ENCODE measurements at places on chromosomes 2 and 18. TPM values are rescaled to one million over a fixed set of nuclear protein-coding genes. Genes with fewer than 3 reads are reported as not detected.

GRCh38 chr2:80437959-80438358 lies 133.4 kb upstream of the LRRTM1 start:
- DNase-seq = no peak
- no peaks in the 10 kb centered on the region for H3K36me3 ChIP-seq
- H3K4me3 ChIP-seq = no peak overlapping the region
- H3K4me1 ChIP-seq = peaks cover 12% of the 10 kb centered on the region
- no peak overlapping the region for H3K27ac ChIP-seq

DNA sequence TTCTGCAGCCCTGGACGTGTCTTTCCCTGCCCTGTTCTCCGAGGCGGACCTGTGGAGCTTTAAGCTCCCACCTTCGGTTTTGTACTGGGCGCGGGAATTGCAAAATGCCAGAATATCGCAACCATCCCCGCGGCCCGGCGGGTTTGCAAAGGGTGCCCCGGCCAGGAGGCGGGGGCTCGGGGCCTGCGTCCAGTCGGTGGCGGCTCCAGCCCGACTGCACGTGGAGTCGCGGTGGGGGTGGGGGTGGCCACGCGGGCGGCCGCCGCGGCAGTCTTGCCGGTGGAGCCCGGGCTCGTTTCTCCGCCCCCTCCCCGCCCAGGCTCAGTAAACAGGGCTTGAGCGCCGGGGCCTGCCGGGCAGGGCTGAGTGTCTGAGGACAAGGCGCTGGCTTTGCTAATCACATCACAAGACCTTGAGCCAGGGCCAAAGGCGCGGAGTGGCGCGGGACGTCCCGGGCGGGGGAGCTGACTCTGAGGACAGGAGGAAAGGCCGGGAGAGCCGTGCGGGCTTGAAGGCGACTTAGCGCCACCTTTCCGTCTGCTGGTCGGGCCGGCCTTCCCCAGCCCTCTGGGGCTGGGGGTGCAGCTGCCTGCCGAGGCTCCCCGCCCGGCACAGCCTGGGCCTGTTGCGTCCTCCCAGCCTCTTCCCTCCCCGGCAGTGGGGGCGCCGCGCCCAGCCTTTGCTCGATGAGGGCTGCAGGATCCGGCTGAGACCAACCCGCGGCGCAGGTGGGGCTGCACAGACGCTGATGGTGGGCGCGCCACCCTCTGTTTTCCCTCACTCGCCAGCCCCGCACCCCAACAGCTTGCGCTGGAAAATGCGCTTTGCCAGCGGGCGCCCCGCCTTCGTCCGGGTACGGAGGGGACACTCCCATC lies 786 bp upstream of the ZFP36L2 start:
- H3K36me3 ChIP-seq = peaks cover 11% of the 10 kb centered on the region
- H3K27me3 ChIP-seq = no peaks in the 10 kb centered on the region
- peak overlapping the region; percentile 84 for H3K4me3 ChIP-seq
- peak overlapping the region; percentile 94 for H3K27ac ChIP-seq
- H3K4me1 ChIP-seq = peaks cover 47% of the 10 kb centered on the region

DNA sequence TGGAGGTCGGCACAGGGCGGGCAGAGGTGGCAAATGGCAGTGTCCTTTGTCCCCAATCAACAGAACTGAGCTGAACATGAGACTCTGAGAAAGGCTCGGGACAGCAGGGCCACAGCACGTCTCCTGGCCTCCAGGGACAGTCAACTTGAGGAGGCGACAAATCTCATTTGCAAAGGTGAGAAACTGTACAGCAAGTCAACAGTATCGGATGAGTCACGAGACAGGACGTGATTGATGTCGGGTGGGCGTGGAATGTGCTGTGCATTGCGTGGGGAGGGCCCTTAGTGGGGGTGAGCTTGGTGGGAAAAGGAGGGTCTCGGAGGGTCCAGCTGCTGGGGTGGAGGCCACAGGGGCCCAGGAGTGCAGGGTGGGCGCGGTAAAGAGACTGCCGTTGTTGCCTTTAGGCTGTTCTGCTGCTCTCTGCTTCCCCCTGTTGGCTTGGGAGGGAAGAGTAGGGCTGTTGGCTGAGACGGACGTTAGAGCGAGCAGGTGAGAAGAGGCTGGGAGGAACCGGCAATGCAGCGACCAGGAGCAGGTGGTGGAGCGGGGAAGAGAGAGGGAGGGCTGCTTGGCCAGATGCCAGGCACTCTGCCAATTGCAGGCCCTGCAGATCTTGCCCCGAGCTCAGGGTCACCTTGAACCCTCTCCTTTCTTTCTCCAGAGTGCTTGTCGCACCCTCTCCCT lies 164.3 kb downstream of the BCL2 start:
- H3K4me1 ChIP-seq = peaks cover 5% of the 10 kb centered on the region
- no peaks in the 10 kb centered on the region for H3K36me3 ChIP-seq
- no peak overlapping the region for H3K27ac ChIP-seq
- no peak overlapping the region for H3K4me3 ChIP-seq

DNA sequence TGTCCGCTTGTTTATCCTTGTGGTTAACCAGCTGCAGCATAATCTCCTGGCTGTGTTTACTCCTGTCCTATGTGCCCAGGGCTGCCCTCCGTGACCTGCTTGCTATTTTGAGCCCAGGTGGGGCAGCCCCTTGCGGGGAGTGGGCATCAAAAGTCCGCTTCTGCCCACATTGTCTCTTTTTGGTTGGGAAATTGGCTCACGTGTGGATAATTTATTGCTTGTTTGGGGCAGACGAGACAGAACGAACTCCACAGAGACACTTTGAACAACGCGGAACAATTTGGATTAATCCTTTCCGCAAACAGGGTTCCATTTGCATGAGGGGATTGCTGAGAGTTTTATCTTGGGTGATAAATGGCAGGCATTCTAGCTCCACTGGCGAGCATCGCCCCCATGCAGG lies 8.1 kb upstream of the CXCR4 start:
- no peaks in the 10 kb centered on the region for H3K27me3 ChIP-seq
- peaks cover 6% of the 10 kb centered on the region for H3K4me1 ChIP-seq
- H3K4me3 ChIP-seq = no peak overlapping the region
- DNase-seq = no peak

TUBB8B gene
- not detected for total RNA-seq

POLR1B gene
- 7.8 TPM for total RNA-seq

- no peak for DNase-seq
- H3K36me3 ChIP-seq = no peaks in the 10 kb centered on the region
- no peaks in the 10 kb centered on the region for H3K4me1 ChIP-seq
- peaks cover 56% of the 10 kb centered on the region for H3K27me3 ChIP-seq
- no peak overlapping the region for H3K27ac ChIP-seq
Measured at GRCh38 chr2:217301142-217301925, 441.5 kb upstream of the TNP1 start.

DNA sequence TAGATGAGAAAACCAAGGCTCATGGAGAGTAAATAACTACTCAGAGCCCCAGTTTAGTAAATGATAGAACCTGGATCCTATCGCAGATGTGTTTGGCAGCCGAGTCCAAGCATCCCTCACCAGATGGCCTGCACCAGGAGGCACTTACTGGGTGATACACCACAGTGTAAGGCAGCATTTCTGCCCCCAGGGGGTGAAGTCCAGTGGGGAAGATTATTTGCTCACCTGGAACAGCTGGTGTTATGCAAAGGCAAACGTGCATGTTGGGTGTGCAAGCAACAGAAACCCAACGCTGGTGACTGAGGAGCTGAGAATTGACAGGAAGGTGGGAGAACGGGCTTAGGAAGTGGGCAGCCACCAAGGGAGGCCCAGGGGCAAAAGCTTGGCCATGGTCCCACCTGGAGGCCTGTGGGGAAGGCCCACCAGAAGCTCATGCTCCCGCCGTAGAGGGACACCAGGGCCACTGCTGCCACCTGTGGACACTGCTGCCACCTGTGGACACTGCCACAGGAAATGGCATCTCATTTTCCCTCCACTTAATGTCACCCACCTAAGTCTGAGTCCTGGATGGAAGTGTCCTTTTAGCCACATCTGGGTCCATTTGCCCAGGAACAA lies 100.6 kb downstream of the TFCP2L1 start:
- no peaks in the 10 kb centered on the region for H3K4me1 ChIP-seq
- DNase-seq = no peak
- H3K27ac ChIP-seq = no peak overlapping the region
- no peak overlapping the region for H3K4me3 ChIP-seq

GPAT2 gene
- 1.5 TPM for total RNA-seq
